Esophagus squamous epithelium (tissue), 5 donors: ENCODE measurements at places on chromosomes 6 and 20. TPM values are rescaled to one million over a fixed set of nuclear protein-coding genes. Genes with fewer than 3 reads are reported as not detected.

AURKA gene
- total RNA-seq, result 7.5 TPM

LY6G5C gene
- 0.57 TPM for total RNA-seq

RALGAPB gene
- total RNA-seq, result 21.4 TPM

GRCh38 chr20:18004384-18005031, 35.7 kb downstream of the MGME1 start:
- H3K4me3 ChIP-seq, result no peak overlapping the region
- no peak for DNase-seq
- no peaks in the 10 kb centered on the region for H3K36me3 ChIP-seq
- H3K27me3 ChIP-seq, result no peaks in the 10 kb centered on the region
- H3K4me1 ChIP-seq, result peaks cover 41% of the 10 kb centered on the region
- peak overlapping the region; percentile 65 for H3K27ac ChIP-seq

DNA sequence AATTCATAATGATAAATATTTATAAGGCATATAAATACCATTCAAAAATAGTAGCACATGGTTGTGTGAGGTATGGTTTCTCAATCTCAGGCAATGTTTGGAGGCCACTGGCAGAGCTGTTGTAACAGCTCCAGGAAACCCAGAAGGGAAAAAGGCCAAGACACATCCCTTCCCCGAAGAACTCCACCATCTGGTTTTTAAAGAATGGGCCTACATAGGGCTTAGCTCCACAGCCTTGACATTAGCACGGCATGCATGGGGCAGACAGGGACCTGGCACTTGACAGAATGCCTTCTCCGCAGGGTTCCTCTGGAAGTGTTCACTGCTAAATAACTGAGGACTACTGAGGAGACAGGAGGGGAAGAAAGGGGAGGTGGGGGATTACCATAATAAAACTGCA, 16.1 kb upstream of the FOXO3 start:
- H3K4me1 ChIP-seq, result peaks cover 6% of the 10 kb centered on the region
- H3K4me3 ChIP-seq, result no peak overlapping the region
- no peak overlapping the region for H3K27ac ChIP-seq
- no peaks in the 10 kb centered on the region for H3K27me3 ChIP-seq

DNA sequence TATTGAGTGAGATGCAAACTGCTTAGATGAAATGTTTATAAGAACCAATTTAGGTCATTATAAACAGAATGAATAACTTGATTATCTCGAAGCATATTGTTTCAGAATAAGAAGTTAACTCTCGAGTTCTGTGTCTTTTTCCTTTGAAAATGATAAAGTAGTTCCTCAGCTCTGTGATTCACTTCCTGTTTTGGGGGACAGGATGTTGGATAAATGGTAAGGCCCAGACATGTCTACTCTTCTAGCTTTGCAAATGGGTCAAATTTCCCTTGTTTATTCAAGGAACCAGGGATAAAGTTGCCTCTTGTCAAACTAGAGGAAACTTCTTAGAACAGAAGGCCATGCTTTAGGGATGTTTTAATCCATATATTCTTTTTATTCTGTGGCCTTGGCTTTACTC, 246.9 kb downstream of the SOX4 start:
- DNase-seq, result no peak
- H3K27ac ChIP-seq, result no peak overlapping the region
- no peaks in the 10 kb centered on the region for H3K27me3 ChIP-seq
- no peaks in the 10 kb centered on the region for H3K36me3 ChIP-seq
- H3K4me3 ChIP-seq, result no peak overlapping the region

GRCh38 chr6:38413102-38413800, 226.5 kb downstream of the BTBD9 start:
- H3K4me1 ChIP-seq, result no peaks in the 10 kb centered on the region
- no peaks in the 10 kb centered on the region for H3K27me3 ChIP-seq
- no peak for DNase-seq

GRCh38 chr6:168609026-168609685, 168.2 kb downstream of the SMOC2 start:
- peak overlapping the region; percentile 69 for H3K27ac ChIP-seq
- no peaks in the 10 kb centered on the region for H3K27me3 ChIP-seq
- no peaks in the 10 kb centered on the region for H3K36me3 ChIP-seq
- no peak for DNase-seq

DNA sequence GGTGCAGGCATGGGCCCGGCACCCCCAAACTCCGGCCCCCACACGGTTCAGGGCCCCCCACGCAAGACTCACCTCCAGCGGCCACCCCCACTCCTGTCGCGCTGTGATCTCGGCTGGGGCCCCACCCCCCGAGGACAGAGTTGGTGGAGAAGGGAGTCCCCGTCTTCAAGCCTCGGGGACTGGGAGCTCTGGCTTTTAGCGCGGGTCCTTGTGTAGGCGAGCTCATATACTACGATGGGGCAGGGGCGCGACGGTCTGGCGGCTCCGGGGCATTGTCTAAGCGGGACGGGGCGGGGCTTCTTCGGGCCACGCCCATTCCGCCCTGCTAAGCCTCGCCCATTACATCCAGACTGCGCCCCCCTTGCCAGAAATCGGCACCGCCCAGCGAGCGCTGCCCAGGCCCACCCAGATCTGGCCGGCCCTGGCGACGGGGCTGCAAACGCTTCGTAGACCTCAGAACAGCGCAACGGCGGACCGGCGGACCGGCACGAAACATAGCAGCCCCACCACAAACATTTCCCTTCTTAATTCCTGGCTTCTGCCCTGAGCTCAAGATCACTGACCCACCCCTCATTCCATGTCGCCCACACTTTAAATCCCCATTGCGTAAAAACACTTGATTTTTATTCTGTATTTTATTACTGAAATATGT, 1.0 kb upstream of the DDAH2 start:
- H3K4me1 ChIP-seq, result peaks cover 40% of the 10 kb centered on the region
- H3K4me3 ChIP-seq, result peak overlapping the region; percentile 68
- H3K27ac ChIP-seq, result peak overlapping the region; percentile 97
- peaks cover 27% of the 10 kb centered on the region for H3K36me3 ChIP-seq
- no peak for DNase-seq
